ENCODE measurements at places on chromosomes 3 and 15.

- no peak for DNase-seq
Measured at GRCh38 chr15:73628976-73629797, 4.0 kb downstream of the NPTN start.

DNA sequence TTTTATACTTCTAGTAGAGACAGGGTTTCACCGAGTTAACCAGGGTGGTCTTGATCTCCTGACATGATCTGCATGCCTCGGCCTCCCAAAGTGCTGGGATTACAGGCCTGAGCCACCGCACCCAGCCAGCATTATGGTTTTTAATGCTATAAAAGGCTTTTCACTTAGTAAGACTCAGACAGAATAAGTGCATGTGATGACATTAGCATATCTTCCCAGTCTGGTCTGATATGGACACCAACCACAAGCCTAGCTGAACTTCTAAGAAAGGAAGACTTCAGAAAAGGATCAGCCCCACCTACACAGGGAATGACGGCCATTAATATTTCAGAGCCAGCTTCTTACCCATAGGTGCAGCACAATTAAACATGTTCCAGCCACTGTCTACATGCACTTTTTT lies 27.0 kb downstream of the GRK7 start:
- no peak for DNase-seq

GRCh38 chr3:129624347-129625071 lies 18.0 kb upstream of the PLXND1 start:
- no peak for DNase-seq

- no peak for DNase-seq
Measured at GRCh38 chr3:180036092-180036670, 556 bp downstream of the PEX5L start.

GRCh38 chr3:181105646-181106045 lies 116.1 kb upstream of the DNAJC19 start:
- no peak for DNase-seq

GRCh38 chr15:92819278-92820235 lies 80.6 kb upstream of the CHD2 start:
- no peak for DNase-seq

- no peak for DNase-seq
Measured at GRCh38 chr15:80578206-80578595, 116.9 kb upstream of the ABHD17C start.

DNA sequence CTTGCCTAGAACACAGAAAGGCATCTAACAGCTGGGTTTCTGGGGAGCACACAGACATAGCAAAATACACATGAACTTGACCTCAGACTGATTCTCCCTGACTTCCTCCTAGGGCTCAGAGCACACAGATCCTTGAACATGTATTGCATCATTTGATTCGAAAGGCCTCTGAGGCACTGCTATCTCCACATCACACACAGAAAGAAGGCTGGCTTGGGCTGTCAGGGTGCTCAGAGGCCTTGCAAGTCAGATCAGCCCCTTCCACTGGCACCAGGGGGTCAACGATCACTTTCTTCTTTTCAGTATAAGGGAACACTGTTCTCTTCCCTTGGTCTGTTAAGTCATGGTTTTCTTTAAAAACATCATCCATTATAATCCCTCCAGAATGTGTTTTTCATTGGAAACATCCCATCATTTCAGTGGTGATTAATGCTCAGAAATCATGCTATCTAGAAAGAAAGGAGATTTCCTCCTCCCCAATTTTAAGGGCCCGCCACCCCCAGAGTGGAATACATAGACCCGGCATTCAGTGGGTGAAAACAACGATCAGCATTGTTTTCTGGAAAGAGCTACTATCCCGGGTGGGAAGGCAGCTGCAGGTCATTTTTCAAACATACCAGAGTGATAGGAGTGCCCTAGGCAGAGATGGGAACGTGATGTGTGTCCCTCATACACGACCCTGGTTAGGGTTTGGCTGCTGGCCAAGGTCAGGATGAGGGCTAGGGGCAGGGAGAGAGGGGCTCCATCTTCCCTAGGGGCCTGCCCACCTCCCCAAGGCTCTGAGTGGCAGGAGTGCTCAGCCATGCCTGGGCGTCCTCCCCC lies 253.3 kb upstream of the LYSMD4 start:
- DNase-seq: no peak

- no peak for DNase-seq
Measured at GRCh38 chr3:55750525-55750924, 263.4 kb upstream of the WNT5A start.

- no peak for DNase-seq
Measured at GRCh38 chr15:42604894-42605744, 29.7 kb downstream of the STARD9 start.

DNA sequence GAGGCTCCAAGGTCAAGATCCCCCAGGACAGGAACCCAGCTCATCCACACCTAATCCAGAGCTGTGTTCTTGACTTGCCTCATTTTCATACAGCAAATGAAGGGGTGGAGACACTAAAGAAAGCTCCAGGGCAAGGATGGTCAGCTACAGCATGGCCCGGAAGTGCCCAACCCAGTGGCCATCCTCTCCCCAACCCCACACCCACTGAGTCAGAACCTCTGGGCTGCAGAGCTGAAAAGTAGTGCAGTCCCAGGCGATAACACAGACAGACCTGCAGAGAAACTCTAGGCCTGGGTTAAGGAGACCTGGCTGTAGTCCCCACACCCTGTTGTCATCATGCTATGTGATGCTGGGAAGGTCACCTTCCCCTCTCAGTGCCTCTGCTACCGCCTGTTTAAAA lies 85.3 kb downstream of the SEMA5B start:
- no peak for DNase-seq

- DNase-seq: no peak
Measured at GRCh38 chr15:47726399-47726823, 9.1 kb downstream of the SEMA6D start.

- DNase-seq: no peak
Measured at GRCh38 chr3:175564363-175564762, 705.2 kb downstream of the NAALADL2 start.

- DNase-seq: no peak
Measured at GRCh38 chr3:31882895-31883294, 98.2 kb downstream of the OSBPL10 start.

GRCh38 chr3:111976254-111976653 lies 2.6 kb upstream of the ABHD10 start:
- no peak for DNase-seq

DNA sequence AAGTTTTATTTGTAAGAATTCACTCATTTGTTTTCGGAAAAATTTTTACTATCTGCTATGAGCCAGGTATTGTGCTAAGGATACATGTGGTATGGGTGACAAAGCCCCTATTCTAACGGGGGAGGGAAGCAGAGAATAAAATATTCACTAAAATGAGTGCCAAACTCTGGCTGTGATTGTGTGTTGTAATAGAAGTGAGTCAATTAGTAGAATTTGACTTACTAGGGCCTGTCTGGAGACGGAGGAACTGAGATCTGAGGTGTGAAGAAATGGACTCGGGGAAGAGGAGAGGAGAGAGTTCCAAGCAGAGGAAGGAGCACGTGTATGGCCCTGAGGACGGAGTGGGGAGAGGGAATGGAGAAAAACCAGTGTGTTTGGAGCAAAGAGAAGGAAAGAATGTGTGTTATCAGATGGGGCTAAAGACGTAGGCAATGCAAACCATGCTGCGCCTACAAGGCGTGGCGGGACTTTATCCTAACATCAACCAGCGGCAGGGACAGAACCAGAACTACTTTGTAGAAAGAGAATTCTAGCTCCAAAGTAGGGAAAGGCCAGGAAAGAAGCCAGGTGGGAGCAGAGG lies 89.1 kb downstream of the OSBPL10 start:
- no peak for DNase-seq

DNA sequence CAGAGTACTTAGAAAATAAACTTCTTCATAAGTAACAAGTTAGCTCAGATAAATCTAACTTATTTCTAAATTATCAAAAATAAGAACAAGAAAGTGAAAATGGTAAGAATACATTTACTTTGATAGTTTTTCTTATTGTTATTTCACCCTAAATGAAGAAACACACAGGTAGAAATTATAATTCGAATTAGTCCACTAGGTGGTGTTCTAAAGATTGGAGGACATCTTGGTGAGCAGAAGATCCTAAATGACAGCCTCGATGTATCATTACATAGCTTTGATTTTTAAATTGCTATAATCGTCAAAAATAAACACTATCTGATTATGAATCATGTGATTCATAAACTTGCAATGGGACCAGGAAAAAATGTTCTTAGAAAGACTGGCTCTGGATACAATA lies 280.8 kb upstream of the UBE2E2 start:
- DNase-seq: no peak

All from activated CD4-positive, alpha-beta T cell treated with anti-CD3 and anti-CD28 coated beads, Interleukin-2, amount 50 U/mL, for 48 hours (primary cell).